ENCODE measurements at places on chromosomes 6 and 20.
A peak's percentile ranks its signal among the peaks of the same experiment; 100 is the strongest.

GRCh38 chr20:17617212-17617867, 47.5 kb downstream of the DSTN start:
- DNase-seq, result peak; percentile 15

- DNase-seq, result no peak
Observed at GRCh38 chr6:33667072-33667471, 44.4 kb downstream of the UQCC2 start.

DNA sequence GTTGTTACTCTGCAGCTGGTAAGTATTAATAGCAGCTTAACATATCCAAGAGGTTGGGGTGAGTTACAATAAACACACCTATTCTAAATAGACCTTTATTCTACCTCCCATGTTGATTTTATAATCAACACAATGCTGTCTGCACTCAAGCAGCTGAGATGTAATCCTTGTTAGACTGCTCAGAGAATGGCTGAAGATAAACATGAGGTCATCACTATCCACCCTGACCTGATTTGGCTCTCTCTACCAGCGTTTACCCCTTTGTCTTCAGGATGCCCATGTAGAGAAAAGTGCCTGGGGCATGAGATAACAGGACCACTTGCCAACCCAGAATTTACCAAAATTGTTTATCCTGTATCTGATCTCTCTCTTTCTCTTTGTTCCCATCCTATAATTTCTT, 220.7 kb upstream of the DEFB112 start:
- no peak for DNase-seq

DNA sequence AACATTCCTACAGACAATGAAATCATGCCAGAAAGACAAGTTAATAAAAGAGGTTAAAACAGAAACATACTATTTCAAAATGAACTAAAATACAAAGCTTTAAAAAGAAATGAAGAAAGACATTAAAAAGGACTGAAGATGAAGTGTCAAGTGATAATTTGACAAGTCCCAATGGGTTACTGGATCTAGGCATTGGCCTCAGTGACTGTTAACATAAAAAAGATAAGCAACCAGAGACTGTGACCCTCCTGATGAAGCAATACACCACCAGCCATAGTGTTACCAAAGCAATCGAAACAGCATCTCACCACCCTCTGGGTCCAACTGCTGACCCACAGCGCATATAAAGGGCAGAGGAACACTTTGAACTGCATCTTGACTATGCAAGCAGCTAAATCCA, 130.3 kb downstream of the FIG4 start:
- DNase-seq, result no peak

DNA sequence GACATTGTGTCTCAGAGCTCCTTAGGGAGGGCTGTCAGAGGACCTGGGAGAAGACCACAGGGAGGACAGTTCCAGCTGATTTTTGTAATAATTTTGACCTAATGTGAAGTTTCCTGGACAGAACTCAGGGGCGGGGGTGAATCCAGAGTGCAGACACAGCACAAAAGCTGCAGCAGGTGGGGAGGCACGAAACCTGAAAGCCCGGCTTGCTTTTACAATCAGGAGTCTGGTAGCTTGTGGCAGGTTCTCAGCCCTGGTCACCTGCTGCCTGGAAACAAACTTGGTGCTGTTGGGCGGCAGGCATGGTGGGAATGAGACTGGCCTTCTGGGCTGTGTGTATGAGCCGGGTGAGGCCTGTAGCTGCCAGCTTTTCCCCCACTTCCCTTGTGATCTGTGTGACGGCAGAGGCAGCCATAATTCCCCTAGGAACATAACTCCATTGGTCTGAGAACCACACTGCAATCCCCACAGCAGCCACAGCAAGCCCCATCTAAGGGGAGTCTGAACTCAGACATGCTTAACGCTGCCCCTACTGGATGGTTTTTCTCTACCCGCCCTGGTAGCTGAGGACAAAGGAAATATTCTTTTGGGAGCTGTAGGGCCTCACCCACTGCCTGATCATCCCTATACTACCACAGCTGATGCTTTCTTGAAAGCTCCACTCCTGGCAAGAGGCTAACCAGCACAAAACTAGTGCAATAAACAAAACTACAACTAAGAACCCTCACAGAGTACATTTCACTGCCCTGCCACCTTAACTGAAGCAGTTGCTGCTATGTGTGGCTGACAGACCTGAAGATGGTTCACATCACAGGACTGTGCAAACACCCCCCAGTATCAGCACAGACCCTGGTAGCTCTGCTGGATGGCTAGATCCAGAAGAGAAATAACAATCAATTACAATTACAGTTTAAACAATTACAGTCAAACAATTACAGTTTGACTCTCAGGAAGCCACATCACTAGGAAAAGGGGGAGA, 1055.1 kb upstream of the GJE1 start:
- no peak for DNase-seq

GRCh38 chr6:75608956-75609533, 7.4 kb downstream of the SENP6 start:
- no peak for DNase-seq

- no peak for DNase-seq
Observed at GRCh38 chr6:126388104-126388598, 48.2 kb downstream of the CENPW start.

DNA sequence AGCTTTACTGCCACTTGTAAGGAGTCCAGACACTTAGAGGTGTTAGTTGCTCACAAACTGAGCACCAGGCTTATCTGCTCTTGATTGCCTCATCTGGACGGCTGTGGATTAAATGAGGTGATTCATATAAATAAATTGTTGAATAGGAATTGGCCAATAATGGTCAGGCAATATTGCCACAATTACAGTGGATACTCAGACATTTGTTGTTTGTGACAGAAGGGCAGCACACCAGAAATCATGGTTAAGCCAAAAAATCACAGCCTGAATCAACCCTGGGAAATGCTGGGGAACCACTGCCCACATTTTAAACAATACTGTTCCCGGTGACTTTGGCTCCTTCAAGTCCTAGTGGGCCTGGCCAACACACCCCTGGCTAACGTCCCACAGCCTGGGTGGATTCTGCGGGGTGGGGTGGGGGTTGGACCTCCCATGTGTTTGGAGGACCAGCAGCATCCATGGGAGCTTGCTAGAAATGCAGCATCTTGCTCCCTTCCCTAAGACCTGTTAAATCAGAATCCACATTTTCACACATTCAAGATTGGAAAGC, 29.5 kb upstream of the SPDEF start:
- no peak for DNase-seq

GRCh38 chr6:80143419-80143937, 37.0 kb downstream of the BCKDHB start:
- DNase-seq, result no peak

- DNase-seq, result no peak
Observed at GRCh38 chr6:79302341-79302740, 67.9 kb upstream of the HMGN3 start.

- DNase-seq, result no peak
Observed at GRCh38 chr6:50637267-50637666, 76.1 kb upstream of the TFAP2D start.
